H1 (cell line): ENCODE measurements at places on chromosomes 6 and 20. TPM values are rescaled to one million over a fixed set of nuclear protein-coding genes. Genes with fewer than 3 reads are reported as not detected.

GRCh38 chr6:4640139-4640538, 136.1 kb upstream of the CDYL start:
- no peaks in the 10 kb centered on the region for H3K36me3 ChIP-seq
- no peak for DNase-seq
- H3K4me3 ChIP-seq = no peak overlapping the region
- H3K27me3 ChIP-seq = no peaks in the 10 kb centered on the region

PLN gene
- polyA plus RNA-seq = 0.03 TPM in 1 of 2 replicates, not detected in the other

DNA sequence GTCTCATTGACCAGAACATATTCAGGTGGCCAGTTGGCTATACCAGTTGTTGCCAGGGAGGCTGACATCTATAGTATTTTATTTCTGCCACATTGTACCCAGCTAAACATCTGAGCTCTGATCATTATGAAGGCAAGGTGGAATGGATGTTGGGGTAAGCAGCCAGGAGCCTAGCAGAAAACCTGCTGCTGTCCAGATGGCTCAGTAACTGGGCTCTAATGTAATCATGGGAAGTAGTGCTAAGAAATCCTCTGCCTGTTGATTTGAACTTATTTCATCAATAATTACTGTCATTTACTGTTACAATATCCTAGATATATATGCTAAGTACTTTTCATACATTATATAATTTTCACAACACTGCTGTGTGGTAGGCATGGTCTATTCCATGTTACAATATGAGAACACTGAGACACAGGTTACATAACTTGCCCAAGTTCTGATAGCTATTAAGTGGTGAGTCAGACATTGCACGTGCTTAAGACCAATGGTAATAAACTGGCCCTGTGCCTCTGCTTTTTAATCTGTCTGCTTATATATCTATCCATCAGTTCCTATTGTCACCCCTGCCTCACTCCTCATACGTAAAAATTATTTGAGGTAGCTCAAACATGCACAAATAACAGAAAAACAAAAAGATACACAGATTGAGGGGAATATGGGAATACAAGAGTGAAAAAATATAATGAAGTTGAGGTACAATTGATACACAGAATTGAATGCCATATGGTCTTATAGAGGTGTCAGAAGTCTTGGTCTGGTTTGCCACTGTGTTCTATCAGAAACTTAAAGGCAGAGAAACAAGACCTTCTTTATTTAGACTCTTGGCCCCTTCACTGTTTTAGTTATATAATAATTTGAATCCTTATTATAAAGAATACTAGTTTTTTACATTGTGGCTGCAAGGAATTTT, 25.2 kb downstream of the TBPL1 start:
- H3K4me3 ChIP-seq = no peak overlapping the region
- H3K4me1 ChIP-seq = peaks cover 2% of the 10 kb centered on the region; the same call in 1 of the 2 replicates
- H3K27ac ChIP-seq = no peak overlapping the region
- no peak for DNase-seq
- H3K36me3 ChIP-seq = peaks cover 3% of the 10 kb centered on the region; the same call in 1 of the 2 replicates

DNA sequence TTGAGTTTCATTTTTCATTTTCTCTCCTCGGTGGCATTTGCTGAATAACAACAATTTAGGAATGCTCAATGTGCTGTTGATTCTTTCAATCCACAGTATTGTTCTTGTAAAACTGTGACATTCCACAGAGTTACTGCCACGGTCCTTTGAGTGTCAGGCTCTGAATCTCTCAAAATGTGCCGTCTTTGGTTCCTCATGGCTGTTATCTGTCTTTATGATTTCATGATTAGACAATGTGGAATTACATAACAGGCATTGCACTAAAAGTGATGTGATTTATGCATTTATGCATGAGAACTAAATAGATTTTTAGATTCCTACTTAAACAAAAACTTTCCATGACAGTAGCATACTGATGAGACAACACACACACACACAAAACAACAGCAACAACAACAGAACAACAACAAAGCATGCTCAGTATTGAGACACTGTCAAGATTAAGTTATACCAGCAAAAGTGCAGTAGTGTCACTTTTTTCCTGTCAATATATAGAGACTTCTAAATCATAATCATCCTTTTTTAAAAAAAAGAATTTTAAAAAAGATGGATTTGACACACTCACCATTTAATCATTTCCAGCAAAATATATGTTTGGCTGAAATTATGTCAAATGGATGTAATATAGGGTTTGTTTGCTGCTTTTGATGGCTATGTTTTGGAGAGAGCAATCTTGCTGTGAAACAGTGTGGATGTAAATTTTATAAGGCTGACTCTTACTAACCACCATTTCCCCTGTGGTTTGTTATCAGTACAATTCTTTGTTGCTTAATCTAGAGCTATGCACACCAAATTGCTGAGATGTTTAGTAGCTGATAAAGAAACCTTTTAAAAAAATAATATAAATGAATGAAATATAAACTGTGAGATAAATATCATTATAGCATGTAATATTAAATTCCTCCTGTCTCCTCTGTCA, 88.1 kb downstream of the SNAP25 start:
- no peaks in the 10 kb centered on the region for H3K36me3 ChIP-seq
- no peak for DNase-seq
- H3K27ac ChIP-seq = no peak overlapping the region
- no peaks in the 10 kb centered on the region; the same call in 1 of the 2 replicates for H3K27me3 ChIP-seq

CLVS2 gene
- polyA plus RNA-seq = 0.20 and 0.30 TPM in 2 replicates

GRCh38 chr20:14470231-14470899, 133.0 kb upstream of the FLRT3 start:
- no peak overlapping the region for H3K27ac ChIP-seq
- H3K4me3 ChIP-seq = no peak overlapping the region
- H3K4me1 ChIP-seq = peaks cover 2% of the 10 kb centered on the region; the same call in 1 of the 2 replicates
- no peaks in the 10 kb centered on the region for H3K27me3 ChIP-seq
- H3K36me3 ChIP-seq = no peaks in the 10 kb centered on the region

SPATS1 gene
- polyA plus RNA-seq = not detected in 2 replicates

CGA gene
- polyA plus RNA-seq = not detected in 2 replicates

HTR1E gene
- polyA plus RNA-seq = 0.09 TPM in 2 replicates

NKAPL gene
- polyA plus RNA-seq = 0.05 and 0.08 TPM in 2 replicates

DNA sequence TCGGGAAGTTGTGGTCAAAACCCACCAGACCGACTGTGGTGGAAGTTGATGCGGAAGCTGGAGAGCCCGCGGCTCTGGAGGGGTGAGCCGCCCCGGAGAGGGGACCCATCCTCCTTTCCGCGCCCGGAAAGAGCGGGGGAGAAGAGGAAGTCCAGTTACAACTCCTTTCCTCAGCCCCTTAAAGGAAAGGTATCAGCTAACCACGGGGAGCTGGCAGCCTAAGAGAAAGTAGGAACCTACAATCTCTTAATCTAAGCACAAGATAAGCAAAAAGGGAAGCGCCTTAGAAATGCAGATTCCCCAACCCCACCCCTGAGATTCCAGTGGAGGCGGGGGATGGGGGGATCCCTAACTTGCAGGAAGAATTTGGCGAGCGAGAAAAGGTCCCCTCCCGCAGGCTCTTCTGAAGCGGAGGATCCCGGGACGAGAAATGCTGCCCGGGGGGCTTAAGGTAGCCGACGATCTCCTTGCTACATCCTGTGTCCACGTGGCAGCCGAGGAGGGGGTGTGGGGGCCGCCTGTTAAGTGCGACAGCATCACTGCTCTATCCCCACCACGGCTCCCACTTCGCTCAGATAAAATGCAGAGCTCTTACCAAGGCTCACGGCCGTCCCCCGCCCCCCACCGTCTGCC, 87.5 kb downstream of the ZFP64 start:
- no peaks in the 10 kb centered on the region for H3K36me3 ChIP-seq
- H3K27me3 ChIP-seq = peaks cover 10% of the 10 kb centered on the region
- DNase-seq = peak; percentile 70
- H3K27ac ChIP-seq = no peak overlapping the region
- peak overlapping the region; percentile 77 for H3K4me3 ChIP-seq

DNA sequence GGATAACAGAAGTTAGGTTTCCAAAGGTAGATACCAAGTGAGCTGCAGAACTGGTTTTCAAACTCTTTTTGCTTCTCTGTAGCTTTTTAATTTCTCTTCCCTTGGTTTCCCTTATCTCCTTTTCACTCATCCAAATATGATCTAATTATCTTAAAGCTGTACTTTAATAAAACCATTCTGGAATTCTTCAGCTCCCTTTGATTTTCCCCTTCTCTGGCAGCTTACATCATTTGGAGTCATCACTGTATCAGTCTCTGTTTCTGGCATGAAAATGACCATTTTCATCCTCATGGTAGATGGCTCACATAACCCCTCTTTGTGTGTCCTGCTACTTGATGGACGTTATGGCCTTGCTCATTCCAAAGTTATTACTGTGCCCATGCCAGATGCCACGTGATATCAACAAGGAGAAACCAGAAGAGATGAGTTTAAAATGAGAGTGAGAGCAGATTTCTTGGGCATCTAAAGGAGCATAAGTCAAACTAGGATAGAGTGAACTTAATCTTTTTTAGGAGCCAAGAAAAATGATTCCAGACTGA, 620.2 kb downstream of the QKI start:
- no peak overlapping the region for H3K27ac ChIP-seq
- H3K4me1 ChIP-seq = no peaks in the 10 kb centered on the region
- H3K4me3 ChIP-seq = no peak overlapping the region
- H3K36me3 ChIP-seq = no peaks in the 10 kb centered on the region
- DNase-seq = no peak

GRCh38 chr20:17189976-17190695, 36.7 kb upstream of the PCSK2 start:
- no peak overlapping the region for H3K4me3 ChIP-seq
- no peaks in the 10 kb centered on the region for H3K4me1 ChIP-seq
- no peaks in the 10 kb centered on the region for H3K36me3 ChIP-seq
- no peak for DNase-seq

PRSS35 gene
- 0.58 and 1.3 TPM in 2 replicates for polyA plus RNA-seq

GRCh38 chr6:136576821-136577220, 26.6 kb upstream of the MAP7 start:
- no peak overlapping the region for H3K27ac ChIP-seq
- no peak for DNase-seq
- H3K4me3 ChIP-seq = no peak overlapping the region
- no peaks in the 10 kb centered on the region for H3K36me3 ChIP-seq
- no peaks in the 10 kb centered on the region for H3K4me1 ChIP-seq

DNA sequence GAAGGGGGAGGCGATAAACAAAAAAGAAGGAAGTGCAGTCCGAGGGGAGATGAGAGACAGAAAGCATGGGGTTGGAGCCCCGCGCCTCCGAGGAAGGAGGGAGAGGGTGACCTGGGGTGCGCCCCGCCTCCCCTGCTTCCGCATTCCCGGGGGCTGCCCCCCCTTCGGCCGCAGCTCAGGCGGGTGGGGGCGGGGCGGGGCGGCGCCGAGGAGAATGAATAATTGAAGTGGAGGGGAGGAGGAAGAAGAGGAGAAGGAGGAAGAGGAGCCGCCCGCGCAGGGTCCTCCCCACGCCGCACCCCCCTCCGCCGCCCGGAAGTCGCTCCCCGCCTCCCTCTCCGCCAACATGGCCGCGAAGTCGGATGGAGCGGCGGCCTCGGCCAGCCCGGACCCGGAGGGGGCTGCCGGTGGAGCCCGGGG, at the start of gene XKR7:
Gene XKR7, plus strand, starts transcription at position 322 of the 420 bp plus-strand sequence. Its CDS starts 25 bp downstream, at position 347.
- no peak for DNase-seq
- H3K4me1 ChIP-seq = no peaks in the 10 kb centered on the region
- no peak within 1 kb of the TSS for H3K27ac ChIP-seq
- H3K4me3 ChIP-seq = peak within 1 kb of the TSS; percentile 43
- H3K36me3 ChIP-seq = no peaks in the 10 kb centered on the region
- H3K27me3 ChIP-seq = peaks cover 8% of the 10 kb centered on the region

DNA sequence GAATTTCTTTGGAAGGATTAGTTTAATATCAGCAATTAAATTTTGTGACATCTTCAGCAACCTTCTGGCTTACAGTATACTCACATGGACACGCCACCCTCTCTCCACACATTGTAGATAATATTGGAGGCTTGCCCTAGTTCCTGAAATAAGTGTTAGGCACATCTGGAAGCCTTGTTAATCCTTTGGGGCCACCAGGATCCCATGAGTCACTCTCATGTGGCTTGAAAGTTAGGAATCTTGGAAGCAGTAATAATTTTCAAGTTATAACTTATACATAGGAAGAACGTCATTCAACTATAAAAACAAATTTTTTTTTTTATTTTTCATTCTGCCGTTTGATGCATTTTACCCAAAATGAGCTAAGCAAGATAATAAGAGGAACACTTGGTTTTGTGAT, 20.5 kb downstream of the LAMA4 start:
- no peaks in the 10 kb centered on the region for H3K27me3 ChIP-seq
- DNase-seq = no peak
- no peaks in the 10 kb centered on the region for H3K4me1 ChIP-seq
- H3K36me3 ChIP-seq = no peaks in the 10 kb centered on the region
- no peak overlapping the region for H3K27ac ChIP-seq

SPO11 gene
- not detected in 2 replicates for polyA plus RNA-seq

SF3B5 gene
- 588 and 624 TPM in 2 replicates for polyA plus RNA-seq

EFCAB8 gene
- polyA plus RNA-seq = 0.02 and 0.06 TPM in 2 replicates

GRCh38 chr6:36196113-36196879, at the start of gene BRPF3:
Gene BRPF3 (plus strand): TSS chr6:36196744. CDS start chr6:36200323, 3,579 bp downstream.
- H3K4me1 ChIP-seq = no peaks in the 10 kb centered on the region
- no peak for DNase-seq
- peak within 1 kb of the TSS; percentile 88 for H3K4me3 ChIP-seq
- H3K36me3 ChIP-seq = peaks cover 13% of the 10 kb centered on the region

DNA sequence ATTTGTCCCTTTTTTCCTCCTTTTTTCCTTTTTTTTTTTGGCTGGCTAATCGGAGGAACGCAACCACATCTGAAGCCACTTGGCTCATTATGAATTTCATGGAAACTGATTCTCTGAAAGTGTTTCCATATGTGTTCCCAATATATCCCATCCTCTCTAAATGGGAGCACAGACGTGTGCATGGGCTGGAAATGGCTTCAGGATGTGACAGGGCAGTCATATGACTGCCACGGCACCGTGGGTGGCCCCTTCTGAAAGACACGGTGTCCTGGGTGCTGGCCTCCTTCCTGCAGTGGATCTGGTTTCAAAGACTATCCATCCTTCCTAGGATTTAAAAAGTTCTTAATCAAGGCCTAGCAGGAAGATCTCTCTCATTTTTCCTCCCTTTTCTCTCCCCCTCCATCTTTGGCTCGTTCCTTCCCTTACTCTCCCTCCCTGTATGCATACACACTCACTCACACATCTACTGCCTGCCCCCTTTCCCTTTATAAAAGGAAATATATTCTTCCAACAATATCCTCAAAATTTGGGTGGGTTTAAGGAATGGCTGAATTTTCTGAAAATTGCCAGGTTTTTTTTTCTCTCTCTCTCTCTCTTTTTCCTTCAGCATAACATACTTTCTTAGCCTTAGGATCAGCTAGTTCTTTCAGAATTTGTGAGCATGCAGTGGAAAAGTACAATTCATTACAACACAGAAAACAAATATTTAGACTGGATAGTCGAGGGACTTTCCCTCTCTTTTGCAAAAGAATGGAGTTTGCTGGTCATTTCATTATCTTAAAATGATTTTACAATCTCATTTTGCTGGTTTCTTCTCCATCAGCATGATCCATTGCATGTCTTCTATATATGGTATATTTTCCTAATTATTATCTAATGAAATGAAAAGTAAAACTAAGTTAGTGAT, 161.2 kb upstream of the SUPT3H start:
- no peak overlapping the region for H3K27ac ChIP-seq
- no peaks in the 10 kb centered on the region for H3K36me3 ChIP-seq
- no peak for DNase-seq
- no peaks in the 10 kb centered on the region for H3K27me3 ChIP-seq
